ENCODE measurements at places on chromosomes 4 and X.

DNA sequence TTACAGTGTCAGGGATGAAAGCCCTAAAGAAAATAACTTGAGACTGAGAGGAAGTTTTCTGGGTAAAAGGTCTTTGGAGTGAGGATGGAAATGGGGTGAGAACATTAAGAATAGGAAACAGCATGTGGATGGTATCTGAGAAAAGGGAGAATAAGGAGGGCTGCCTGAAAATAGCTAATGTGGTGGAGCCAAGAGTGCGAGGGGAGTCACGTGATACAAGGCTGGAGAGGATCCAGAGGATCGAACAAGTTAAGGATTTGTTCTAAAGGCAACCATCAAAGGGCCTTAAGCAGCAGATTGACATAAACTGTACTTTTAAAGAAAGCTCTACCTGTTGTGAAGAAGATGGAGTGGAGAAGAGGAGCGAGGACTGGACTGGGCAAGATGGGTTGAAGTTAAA, 347.4 kb upstream of the AGA start:
- DNase-seq = no peak

- no peak for DNase-seq
These were observed 2.4 kb upstream of the SMR3B start for GRCh38 chr4:70380578-70380977.

GRCh38 chrX:99073551-99073950, 1336.5 kb downstream of the PCDH19 start:
- no peak for DNase-seq

DNA sequence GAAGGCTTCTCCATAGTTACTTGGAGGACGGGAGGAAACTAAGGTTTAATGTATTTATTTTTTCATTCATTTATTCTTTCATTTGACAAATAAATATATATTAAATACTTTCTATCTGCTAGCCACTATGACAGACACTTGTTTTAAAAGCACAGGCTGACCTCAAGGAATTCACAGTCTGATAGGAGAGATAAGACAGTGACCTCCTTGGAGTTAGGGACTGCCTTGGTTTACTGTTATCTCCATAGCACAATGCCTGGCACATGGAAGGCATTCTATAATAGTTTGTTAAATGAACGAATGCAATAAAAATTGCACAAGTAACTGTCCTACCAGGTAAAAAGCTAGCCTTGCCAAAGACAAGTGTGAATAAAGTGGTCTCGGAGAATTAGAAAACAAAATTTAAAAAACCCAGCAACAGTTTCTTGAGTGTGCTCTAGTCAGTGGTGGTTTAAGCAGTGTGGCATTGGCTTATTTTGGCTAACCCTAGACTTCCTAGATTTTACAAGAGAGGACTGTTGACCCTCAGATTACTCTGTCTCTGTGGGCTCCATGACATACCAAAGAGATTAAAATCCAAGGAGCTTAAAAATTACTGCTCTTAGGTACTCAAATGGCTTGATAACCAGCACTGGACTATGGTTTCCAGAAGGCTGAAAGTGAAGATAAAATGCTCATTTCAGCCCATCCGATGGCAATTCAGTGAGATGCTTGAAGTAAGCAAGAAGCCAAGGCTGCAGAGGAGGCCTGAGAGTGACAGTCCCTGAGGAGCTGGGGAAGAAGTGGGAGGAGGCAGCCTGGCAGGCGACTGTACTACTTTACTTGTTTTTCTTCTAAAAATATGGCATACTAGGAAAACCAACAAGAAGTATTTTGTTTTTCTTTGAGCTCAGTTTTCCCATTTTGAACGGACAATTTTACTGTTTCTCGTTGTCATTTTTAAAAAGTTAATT, 9.6 kb downstream of the AFP start:
- no peak for DNase-seq

DNA sequence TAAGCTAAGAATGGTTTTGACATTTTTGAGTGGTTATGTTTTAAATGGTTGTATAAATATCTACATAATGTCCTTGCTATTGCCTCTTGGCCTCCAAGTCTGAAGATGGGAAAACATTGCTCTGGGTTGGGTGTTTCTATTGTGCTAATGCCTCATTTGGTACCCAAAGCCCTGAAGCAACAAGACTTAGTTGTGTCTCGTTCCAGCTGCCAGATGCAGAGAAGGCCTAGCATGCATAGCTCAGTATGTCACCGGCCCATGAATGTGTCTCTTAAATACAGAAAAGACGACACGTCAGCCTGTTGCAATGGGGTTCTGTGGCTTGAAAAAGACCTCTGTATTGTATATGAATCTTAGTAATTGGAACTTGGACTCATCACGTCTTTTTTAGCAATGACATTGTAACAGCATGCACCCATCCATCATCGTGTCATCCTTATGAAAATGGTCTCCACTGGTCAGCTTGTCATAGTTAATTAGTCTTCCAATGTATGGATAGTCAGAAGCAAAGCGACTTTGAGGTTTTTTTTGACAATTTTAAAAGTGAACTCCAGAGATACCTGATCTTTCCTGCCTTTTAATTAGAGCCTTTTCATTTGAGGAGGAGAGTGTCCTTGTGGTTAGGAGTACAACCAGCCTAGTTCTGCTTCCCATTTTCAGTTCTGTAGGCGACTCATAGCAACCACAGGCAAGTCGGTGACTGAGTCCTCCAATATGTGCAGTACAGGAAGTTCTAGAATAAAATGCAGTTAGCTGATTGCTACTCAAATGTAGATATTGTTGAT, 126.4 kb upstream of the GATB start:
- no peak for DNase-seq

- no peak for DNase-seq
These were observed 150.6 kb downstream of the ADAMTS3 start for GRCh38 chr4:72418458-72418857.

- peak; percentile 43 for DNase-seq
These were observed 46.3 kb downstream of the ATP10D start for GRCh38 chr4:47531241-47531953.

DNA sequence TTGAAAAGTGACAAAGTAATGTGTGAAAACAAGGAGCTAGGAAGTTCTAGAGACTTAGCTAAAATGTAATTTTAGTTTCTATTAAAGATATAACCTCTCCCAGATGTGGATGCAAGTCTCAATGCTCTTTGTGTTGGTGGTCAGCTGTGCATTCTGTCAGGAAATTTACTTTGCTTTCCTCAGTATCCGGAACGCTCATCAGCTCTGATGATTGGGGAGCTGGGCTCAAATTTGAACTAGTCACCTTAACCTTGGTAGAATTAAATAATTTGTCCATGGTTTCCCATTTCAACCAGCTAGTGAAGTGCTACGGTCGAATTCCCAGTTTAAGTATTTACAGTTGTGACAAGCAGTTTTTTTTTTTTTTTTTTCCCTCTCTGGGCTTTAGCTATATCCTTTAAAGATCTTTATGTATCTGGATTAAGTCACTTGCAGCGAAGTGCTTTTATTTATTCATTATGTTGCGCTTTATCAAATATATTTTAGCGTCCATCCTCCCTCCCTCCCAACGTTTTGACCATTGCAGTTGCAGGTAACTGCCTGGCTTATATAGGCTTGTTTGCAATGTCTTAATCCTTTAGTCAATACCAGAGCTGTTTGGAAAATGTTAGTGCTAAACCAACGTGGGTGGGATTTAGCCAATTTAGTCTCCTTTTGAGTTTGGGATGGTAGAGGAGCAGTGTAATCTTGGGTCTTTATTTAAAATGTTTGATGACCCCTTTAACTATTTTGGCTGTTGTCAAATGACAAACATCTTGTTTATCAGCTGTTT, 2.1 kb downstream of the OGT start:
- no peak for DNase-seq

GRCh38 chrX:68398291-68398690, 35.0 kb downstream of the OPHN1 start:
- DNase-seq = no peak

DNA sequence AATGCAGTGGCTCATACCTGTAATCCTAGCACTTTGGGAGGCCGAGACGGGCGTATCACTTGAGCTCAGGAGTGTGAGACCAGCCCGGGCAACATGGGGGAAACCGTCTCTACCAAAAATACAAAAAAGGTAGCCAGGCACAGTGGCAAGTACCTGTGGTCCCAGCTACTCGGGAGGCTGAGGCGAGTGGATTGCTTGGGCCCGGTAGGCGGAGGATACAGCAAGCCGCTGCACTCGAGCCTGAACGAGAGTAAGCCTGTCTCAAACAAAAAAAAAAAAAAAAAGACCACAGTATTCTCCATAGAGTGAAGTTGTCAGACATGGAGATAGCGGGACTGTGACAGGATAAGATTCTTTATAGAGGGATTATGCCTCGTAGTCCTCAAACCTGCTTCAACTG, 76.1 kb upstream of the SH3RF1 start:
- no peak for DNase-seq

GRCh38 chrX:139642241-139642927, 65.6 kb downstream of the MCF2 start:
- no peak for DNase-seq

All from stimulated activated CD8-positive, alpha-beta memory T cell treated with anti-CD3 and anti-CD28 coated beads, Interleukin-7, amount 100 ng/mL, for 48 hours (primary cell).